ENCODE measurements at places on chromosomes 3 and 15. TPM values are rescaled to one million over a fixed set of nuclear protein-coding genes. Genes with fewer than 3 reads are reported as not detected.
A peak's percentile ranks its signal among the peaks of the same experiment; 100 is the strongest.

The TMEM40 gene
- 30.5 TPM for total RNA-seq

The RETNLB gene
- not detected for total RNA-seq

The TMEM212 gene
- total RNA-seq: not detected

DNA sequence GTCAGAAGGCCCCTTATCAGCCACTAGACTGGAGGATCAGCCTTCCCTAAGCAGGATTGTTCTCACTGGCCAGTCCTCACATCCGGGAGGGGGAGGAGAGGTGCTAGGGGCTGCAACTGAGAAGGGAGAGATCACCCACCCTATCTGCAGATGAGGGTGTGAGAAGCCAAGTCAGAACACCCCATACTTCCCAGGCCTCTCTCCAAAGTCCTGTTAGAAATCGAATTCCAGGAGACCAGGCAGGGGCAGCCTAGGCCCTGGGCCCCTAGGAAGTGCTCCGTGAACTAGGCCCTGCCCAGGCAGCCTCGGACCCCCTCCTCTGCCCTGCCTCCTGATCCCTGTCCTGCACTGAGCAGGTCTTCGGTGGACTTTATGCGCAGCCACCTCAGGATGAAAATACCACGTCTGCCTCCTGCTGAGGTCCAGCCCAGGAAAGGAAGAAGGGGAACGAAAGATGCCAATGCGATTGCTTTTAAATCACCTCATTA, 933 bp downstream of the DZIP1L start:
- no peaks in the 10 kb centered on the region for H3K36me3 ChIP-seq
- peaks cover 13% of the 10 kb centered on the region for H3K4me1 ChIP-seq
- DNase-seq: no peak
- H3K4me3 ChIP-seq: peak overlapping the region; percentile 91
- no peak overlapping the region for H3K27ac ChIP-seq
- H3K27me3 ChIP-seq: no peaks in the 10 kb centered on the region

DNA sequence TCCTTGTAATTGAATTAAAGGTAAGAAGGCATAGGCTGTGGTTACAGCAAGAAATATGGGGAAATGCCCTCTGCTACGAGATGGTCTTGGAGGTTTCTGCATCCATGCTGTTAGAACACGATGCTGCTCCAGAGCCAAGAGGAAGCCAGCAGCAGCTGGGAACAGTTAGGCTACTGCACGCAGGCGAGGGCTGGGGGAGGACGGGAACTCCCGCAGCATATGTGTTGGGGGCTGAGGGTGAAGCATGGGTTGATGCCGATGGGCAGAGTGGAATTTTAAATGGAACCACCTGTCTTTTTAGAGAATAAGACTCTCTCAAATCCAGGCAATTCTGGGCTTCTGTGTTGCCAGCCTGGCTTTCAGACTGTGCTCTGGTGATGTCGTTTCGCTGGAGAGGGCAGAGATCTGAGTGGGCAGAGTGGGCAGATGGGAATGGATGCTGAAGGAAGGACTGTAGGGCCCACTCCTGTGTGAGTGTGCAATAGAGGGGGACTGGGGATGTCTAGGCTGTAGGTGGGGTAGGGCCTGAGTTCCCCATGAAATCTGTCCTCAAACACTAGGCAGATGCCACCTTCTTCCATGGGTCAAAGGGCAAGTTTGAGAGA, 417.0 kb upstream of the TPM1 start:
- DNase-seq: no peak
- H3K4me3 ChIP-seq: no peak overlapping the region
- H3K4me1 ChIP-seq: peaks cover 7% of the 10 kb centered on the region
- no peaks in the 10 kb centered on the region for H3K27me3 ChIP-seq

GRCh38 chr3:123586131-123586530, 1.3 kb upstream of the HACD2 start:
- peak overlapping the region; percentile 72 for H3K4me3 ChIP-seq
- no peaks in the 10 kb centered on the region for H3K27me3 ChIP-seq
- peaks cover 45% of the 10 kb centered on the region for H3K4me1 ChIP-seq
- DNase-seq: peak; percentile 73
- H3K36me3 ChIP-seq: peaks cover 25% of the 10 kb centered on the region

DNA sequence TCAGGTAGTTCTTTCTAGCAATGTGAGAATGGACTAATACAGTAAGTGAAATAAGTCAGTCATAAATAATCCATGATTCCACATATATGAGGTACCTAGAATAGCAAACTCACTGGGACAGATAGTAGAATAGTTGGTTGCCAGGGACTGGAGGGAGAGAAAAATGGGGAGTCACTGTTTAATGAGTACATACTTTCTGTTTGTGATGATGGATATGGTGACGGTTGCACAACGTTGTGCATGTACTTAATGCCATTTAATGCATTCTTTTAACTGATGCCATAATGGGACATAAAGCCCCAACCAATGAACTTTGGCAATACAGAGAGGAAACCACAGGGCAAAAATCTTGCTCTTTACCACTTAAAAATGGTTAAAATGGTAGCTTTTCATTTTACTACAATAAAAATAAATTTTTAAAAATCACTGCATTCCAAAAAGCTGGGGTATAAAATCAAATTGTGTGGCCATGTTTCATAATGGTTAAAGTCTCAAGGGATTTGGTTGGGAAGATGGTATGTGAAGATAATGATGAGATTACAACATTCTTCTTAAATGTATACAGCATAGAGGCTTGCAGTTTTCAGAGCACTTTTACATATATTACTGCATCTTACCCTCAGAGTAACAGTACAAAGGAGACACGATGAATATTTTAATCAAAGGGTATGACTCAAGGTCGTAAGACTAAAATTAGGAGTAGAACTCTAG, 45.2 kb downstream of the ADAM10 start:
- no peak overlapping the region for H3K27ac ChIP-seq
- H3K36me3 ChIP-seq: peaks cover 8% of the 10 kb centered on the region
- no peaks in the 10 kb centered on the region for H3K4me1 ChIP-seq
- H3K27me3 ChIP-seq: no peaks in the 10 kb centered on the region
- no peak for DNase-seq

- DNase-seq: peak; percentile 27
- no peaks in the 10 kb centered on the region for H3K27me3 ChIP-seq
- peak overlapping the region; percentile 97 for H3K4me3 ChIP-seq
- peak overlapping the region; percentile 93 for H3K27ac ChIP-seq
These were observed 727 bp downstream of the RAP2B start for GRCh38 chr3:153162513-153163392.

GRCh38 chr3:85710490-85710889, 751.7 kb downstream of the CADM2 start:
- DNase-seq: no peak
- no peaks in the 10 kb centered on the region for H3K27me3 ChIP-seq
- H3K36me3 ChIP-seq: no peaks in the 10 kb centered on the region
- H3K4me1 ChIP-seq: no peaks in the 10 kb centered on the region
- H3K4me3 ChIP-seq: no peak overlapping the region

DNA sequence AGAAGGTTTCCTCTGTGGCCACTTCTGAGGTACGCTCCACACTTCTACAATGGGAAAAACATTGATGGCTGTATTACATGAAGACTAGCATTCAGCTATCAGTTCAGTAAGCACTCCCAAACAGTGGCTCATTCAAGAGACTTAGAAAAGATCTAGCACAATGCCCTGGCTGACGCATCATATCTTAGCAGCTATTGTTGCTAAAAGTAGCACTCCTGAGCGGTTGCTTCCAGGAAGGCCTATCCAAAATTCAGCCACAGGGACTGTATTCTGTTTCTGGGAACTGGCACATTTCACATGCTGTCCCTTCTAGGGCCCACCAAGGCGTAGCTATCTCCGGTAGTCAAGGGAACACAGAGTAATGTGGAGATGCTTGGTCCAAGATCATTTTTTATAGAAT, 21.2 kb upstream of the SPRED1 start:
- no peak overlapping the region for H3K27ac ChIP-seq
- no peak overlapping the region for H3K4me3 ChIP-seq
- H3K36me3 ChIP-seq: no peaks in the 10 kb centered on the region
- DNase-seq: no peak
- 0 out of 2 replicates have a peak, but pooled peaks cover 11% of the 10 kb centered on the region for H3K4me1 ChIP-seq
- H3K27me3 ChIP-seq: no peaks in the 10 kb centered on the region

DNA sequence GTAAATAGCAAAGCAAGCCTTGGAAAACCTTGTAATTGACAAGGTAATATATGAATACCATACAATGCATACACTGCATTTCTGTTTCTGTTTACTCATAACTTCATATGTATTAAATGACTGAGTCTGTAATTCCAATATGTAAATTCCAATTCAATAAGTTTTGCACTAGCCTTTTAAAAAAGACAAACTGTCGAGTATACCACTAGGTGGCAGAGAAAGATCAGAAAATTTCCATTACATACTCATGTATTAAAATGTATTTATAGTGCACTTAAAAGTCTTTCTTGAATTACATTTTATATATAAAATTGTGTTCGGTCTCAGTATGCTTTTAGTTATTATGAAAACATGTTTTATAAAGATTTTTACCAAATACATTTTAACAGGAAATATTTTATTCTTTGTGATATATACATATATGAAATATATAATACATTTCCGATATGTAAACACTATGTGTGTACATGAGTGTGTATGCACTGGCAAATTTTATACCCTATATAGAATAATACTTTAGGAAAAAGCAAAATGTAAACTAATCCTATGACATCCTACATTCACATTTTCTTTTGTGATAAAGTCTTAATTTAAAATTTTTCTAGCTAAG, 216.8 kb downstream of the VGLL3 start:
- H3K27ac ChIP-seq: no peak overlapping the region
- no peaks in the 10 kb centered on the region for H3K4me1 ChIP-seq
- no peak overlapping the region for H3K4me3 ChIP-seq
- H3K27me3 ChIP-seq: no peaks in the 10 kb centered on the region
- no peak for DNase-seq
